Stimulated activated CD8-positive, alpha-beta memory T cell treated with anti-CD3 and anti-CD28 coated beads, Interleukin-4, amount 100 ng/mL, for 24 hours (primary cell): ENCODE measurements at places on chromosomes 6 and 20.

- DNase-seq: no peak
Observed at GRCh38 chr6:44263354-44264100, 1.8 kb downstream of the NFKBIE start.

DNA sequence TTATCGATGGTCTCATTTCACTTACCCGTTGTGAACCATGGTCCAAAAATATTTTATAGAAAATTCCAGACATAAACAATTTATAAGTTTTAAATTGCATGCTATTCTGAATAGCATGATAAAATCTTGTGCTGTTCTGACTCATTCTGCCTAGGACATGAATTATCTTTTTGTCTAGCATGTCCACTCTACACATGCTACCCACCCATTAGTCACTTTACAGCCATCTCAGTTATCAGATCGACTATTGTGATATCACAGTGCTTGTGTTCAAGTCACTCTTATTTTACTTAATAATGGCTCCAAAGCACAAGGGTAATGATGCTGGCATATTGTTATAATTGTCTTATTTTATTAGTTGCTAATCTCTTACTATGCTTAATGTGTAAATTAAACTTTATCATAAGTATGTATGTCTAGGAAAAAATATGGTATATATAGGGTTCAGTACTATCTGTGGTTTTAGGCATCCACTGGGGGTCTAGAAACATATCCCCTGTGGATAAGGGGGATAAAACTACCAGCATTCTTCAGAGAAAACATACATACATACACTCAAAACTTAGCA is 252.0 kb upstream of the HTR1E start:
- no peak for DNase-seq

GRCh38 chr20:40980106-40980827 is 48.4 kb upstream of the TOP1 start:
- no peak for DNase-seq

DNA sequence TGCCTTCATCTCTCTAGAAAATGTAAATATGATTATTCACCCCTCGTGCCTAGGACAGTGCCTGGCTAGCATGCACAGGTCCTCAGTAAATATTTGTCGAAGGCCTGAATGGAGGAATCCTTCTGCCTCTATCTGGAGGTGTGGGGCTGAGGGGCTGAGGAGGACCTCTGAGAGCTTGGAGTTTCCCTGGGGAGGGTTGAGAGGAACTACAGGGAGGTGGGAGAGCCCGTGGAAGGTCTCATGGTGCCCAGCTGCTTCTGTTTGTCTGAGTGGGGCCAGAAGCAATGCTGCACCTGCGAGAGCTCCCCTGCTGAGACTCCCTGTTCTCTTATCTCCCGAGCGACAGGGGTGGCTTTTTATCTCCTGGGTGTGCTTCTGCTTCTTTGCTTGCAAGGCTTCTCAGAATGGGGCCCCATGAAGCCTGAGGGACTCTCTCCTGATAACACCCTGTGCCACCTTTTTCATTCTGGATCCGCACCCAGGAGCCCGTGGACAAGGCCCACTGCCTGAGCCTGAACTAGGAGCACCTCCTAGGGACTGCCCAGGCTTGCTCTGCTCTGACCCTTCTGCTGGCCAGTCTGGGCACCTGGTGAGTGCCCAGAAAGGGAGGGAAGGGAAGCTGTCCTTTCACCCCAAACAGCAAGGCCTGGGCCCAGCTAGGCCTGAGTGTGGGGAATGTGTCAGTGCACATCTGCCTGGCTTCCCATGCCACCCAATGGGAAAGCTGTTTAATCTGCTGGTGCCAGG is 2.4 kb downstream of the SLC29A1 start:
- no peak for DNase-seq

DNA sequence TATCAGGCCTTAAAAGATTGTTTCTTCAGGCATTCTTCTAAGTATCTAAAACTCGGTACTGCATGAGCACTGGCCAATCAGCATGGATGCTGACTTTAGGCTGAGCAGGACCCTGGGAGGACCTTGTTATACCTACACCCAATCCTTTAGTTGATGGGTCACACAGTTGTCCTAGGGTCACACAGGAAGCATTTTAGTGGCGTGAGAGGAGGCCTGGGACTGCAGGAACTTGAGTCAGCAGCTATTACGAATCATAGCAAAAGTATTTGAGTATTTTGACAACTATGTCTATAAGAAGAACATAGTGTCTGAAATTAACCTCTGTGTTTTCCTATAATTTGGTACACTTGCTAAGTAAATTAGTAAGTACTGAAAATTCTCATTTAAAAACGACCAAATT is 741.4 kb downstream of the HACE1 start:
- DNase-seq: no peak

DNA sequence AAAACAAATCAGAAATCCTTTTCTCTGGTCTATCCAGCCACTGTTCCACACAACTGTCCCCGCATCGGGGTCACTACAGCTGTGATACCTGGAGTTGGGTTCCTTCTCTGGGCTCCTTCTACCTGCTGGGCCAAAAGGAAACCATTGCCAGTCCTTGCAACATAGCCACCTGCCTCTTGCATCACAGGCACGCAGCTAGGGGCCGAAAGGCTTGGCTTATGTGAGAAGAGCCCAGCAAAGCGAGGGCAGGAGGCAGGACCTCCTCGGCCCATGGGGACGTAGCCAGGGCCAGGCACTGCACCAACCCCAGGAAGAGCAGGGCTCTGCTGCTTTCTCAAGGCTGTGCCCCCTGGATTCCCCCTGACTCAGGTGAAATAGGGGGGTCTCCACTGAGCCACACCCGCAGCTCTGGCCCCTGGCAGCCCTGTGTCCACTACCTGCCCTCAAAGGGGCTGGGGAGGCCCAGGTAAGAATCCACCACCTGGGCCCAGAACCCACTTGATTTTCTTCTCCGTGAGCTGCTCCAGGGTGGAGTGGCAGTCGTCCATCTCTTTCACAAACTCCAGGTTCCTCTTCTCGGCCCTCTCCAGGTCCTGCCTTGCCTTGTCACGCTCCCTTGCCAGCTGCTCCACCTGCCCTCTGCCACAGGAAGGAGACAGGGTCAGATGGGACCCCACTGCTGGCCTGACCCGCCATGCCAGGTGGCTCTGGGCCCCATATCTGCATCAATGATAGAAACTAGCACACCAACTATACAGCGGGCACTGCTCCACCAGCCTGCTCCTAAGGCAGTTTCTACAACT is 88.9 kb downstream of the GINS1 start:
- no peak for DNase-seq
